Caudate nucleus (tissue), 63 donors: ENCODE measurements at places on chromosomes 11 and 22.

DNA sequence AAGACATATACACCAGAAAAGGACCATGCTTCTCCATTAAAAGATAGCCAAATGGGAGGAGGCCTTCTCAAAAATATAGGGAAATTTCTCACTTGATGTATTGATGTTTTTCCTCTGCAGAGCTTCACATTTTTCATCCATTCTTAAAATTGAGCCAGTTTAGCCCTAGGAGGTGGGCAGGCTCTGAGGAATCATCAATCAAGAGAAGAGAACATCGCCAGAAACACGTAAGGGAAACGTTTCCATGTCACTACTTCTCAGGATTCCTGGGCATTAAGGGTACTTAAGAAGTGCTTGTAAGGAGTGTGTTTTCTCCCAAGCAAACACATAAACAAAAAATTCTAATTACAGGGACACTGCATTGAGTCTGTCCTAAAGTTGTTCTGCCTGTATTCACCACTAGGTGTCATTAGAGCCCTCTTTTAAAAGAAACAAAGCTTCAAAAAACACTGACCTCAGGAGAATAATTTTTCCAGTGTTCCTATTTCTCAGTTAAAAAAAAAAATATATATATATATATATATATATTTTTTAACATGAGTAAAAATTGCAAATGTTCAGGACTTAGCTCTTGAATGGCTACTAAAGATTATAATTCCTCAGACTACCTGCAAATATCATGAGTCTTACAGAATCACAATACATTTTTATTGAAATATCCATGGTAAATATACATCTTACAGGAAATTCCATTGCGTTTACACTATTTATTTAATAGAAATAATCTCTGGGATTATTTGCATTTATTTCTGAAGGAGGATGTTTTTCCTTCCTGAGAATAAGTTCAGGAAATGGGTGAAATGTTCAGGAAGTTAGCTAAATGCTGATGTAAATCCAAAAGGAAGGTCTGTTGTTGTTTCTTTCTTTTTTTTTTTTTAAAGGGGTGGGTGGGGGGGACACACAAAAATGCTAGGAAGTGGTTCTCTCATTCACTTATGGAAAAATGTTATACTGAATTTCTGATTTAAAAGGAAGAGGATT, 16.0 kb downstream of the FZD4 start:
- DNase-seq: no peak

DNA sequence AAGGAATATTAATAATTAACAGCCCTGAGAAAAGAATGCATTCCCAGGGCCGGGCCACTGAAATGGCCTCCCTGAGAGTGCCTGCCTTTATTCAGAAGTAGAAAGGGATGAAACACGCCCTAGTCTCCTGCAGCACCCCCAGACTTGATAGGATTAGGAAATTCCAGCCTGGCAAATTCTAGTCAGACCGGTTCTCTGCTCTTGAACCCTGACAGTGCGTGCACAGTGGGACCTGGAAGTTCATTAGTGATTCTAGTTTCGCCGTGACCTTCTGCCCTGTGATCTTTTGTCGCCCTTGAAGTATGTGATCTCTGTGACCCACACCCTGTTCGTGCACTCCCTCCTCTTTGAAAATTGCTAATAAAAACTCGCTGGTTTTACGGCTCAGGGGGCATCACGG, 2.1 kb upstream of the GSTP1 start:
- DNase-seq: no peak

- DNase-seq: no peak
Observed at GRCh38 chr11:68962527-68963250, 18.1 kb downstream of the MRGPRD start.

DNA sequence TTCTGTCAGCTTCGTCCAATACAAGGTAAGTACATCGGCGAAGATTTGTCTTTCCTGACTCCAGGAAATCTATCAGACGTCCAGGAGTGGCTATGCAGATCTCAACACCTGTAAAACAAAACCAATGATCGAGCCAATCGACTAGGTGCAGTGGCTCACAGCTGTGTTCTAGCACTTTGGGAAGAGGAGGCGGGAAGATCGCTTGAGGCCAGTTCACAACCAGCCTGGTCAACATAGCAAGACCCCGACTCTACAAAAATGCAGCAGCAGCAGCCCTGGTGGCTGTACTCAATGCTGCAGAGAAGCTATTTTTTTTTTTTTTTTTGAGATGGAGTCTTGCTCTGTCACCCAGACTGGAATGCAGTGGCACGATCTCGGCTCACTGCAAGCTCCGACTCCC, 11.2 kb downstream of the DDX17 start:
- no peak for DNase-seq

DNA sequence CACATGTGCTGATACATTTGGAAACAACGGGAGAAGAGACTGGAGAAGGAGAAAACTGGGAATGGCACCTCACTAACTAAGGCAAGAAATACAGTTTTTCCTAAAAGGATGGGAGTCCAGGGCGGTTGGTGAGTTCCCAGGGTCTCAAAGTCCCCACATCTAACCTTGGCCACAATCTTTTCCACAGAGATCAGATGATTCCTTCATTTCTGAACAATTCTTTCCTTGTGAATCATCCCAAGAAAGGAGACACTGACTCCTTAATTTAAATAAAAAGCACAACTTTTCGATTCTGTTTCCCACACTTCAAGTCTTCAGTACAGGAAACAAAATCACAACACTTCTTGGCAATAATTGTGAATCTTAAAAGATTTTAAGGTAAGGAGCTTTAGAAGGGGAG, 384.7 kb downstream of the DCDC1 start:
- no peak for DNase-seq

DNA sequence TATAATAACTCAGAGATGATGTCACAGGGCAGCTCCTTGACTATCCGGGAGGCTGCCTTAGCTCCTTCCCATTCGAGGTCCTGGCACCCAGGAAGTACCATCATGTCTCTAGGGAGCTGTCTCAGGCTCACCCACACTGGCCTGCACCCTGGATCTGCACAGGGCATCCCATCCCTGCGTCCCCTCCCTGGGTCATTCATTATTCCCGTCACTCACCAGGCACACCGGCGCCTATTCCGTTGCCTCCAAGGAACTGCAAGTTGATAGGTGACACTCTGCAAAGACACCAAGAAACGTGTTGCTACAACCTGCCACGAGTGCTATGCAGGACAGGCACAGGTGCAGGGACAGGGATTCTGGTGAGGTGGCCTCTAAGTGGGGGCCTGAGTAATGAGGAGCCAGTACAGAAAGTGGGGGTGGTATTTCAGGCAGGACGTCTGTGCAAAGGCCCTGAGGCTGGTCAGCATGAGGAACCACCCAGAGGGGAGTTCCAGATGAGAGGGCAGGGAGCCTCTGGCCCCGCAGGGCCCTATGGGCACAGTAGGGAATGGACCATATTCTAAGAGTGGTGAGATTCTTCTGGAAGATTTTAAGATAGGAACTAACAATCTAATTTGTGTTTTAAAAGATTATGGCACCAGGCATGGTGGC, 71.6 kb upstream of the SHANK2 start:
- DNase-seq: no peak

DNA sequence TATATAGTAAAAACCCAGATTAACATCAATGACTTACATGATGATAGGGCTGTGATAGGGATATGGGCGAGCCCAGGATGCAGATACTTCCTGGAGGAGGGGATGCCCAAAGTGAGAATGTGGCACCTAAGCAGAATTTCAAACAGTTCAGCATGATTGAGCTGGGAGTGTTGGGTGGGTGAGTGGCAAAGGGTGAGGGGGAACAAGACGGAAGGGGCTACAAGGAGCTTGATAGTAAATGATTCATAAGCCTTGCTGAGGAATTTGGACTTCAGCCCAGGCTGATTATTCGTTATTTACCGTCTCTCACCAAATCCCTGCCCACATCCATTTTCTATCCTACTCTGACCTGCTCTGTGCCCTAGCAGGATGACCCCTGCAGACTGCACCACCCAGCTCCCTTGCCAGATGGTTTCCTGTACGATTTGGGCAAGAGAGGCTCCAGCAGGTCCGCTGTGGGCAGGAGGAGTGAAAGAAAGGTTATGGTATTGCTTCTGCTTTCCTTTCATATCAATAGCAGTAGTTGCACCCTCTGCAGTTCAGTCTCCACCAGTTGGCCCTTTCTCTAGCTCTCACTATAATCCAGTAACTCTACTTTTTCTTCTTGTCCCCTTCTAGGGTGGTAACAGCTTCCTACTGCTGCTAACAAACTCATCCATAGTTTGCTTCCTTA, 30.3 kb upstream of the SIK2 start:
- no peak for DNase-seq

GRCh38 chr11:74543991-74544390, 48.4 kb upstream of the POLD3 start:
- no peak for DNase-seq
